ENCODE measurements at places on chromosomes 11 and 22.

- no peaks in the 10 kb centered on the region for H3K27me3 ChIP-seq
- H3K36me3 ChIP-seq = no peaks in the 10 kb centered on the region
- peak overlapping the region; percentile 25 for H3K27ac ChIP-seq
- no peak overlapping the region for H3K4me3 ChIP-seq
Observed at GRCh38 chr22:38214302-38215056, 12.7 kb downstream of the MAFF start.

GRCh38 chr11:101705972-101706371 lies 122.2 kb upstream of the TRPC6 start:
- no peak for DNase-seq
- no peak overlapping the region for H3K27ac ChIP-seq
- no peaks in the 10 kb centered on the region for H3K36me3 ChIP-seq
- no peaks in the 10 kb centered on the region for H3K27me3 ChIP-seq
- H3K4me3 ChIP-seq = no peak overlapping the region

GRCh38 chr11:104817973-104818372 lies 80.3 kb downstream of the CASP12 start:
- no peaks in the 10 kb centered on the region for H3K36me3 ChIP-seq
- no peaks in the 10 kb centered on the region for H3K4me1 ChIP-seq
- H3K27me3 ChIP-seq = no peaks in the 10 kb centered on the region
- no peak overlapping the region for H3K4me3 ChIP-seq

DNA sequence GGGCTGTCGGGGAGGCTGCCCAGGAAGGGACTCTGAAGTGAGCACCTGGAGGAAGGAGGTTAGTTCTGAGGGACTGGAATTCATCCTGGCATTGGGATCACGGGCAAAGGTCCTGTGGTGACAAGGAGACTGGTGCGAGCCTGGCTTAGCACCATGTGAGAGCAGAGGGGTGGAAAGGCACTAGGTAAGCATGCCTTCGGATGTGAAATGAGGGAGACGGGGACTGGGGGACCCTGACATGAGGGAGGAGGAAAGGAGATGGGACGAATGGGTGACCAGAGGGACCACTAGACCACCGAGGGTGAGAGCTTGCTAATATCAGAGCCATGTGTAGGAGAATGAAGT lies 3.1 kb upstream of the VPREB1 start:
- H3K27me3 ChIP-seq = no peaks in the 10 kb centered on the region
- H3K4me1 ChIP-seq = no peaks in the 10 kb centered on the region
- no peaks in the 10 kb centered on the region for H3K36me3 ChIP-seq
- no peak overlapping the region for H3K4me3 ChIP-seq
- DNase-seq = no peak
- no peak overlapping the region for H3K27ac ChIP-seq

DNA sequence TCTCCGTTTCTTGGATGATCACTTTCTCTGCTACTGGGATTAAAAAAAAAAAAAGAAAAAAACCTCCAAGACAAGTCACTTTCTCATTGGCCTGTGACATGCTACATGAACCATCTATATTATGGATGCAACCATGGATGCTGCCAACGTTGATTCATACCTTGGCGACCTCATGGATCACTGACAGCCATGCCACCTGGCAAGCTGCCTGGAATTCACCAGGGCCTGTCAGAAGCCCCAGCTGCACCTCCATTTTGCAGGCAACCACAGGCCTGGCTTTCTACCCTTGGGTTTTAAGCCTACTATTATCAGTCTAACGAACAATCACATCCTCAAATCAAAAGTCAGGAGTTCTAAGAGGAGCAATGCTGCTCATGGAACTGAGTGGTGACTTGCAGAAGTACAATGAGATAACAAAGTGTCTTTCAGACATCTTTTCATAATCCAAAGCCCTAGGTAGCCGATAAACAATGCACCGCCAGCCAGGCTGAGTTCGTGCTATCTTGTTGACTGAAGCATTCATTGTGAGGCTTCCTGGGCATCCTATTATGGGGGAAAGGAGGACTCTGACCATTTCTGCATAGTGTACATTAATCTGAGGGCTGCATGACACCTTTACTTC lies 48.0 kb upstream of the CADM1 start:
- H3K36me3 ChIP-seq = no peaks in the 10 kb centered on the region
- H3K27me3 ChIP-seq = no peaks in the 10 kb centered on the region
- no peaks in the 10 kb centered on the region for H3K4me1 ChIP-seq
- H3K27ac ChIP-seq = no peak overlapping the region
- H3K4me3 ChIP-seq = no peak overlapping the region
- DNase-seq = no peak

DNA sequence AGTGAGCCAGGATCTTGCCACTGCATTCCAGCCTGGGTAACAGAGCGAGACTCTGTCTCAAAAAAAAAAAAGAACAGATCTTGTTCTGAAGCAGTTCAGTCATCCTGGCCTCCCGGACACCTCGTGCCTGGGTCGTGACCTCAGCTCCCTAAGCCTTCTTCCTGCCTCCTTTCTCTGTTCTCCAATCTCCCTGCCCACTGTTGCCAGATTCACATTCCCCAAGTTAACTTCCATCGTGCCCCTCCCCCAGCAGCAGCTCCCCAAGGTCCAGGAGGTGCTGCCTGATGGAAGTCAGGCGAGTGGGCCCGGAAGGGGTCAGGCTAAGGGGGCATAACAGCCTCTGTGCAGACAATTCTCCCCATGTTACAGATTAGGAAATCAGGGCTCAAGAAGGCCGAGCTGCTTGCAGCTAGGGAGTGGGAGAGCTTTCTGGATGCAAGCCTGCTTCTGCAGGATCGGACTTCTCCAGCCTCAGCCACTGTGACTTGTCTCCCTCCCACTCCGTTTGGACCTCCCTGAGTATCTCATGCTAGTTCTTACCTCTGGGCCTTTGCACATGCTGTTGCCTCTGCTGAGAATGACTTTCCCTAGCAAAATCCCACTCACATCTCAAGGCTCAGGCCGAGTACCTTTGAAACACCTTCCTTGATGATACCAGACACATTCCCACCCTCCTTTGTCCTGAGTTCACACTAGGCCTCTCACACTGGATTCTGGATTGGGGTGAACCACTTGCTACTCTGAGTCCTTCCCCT lies 14.3 kb upstream of the TMEM184B start:
- H3K27me3 ChIP-seq = no peaks in the 10 kb centered on the region
- peaks cover 12% of the 10 kb centered on the region for H3K36me3 ChIP-seq
- no peak for DNase-seq
- H3K4me3 ChIP-seq = no peak overlapping the region
- H3K27ac ChIP-seq = no peak overlapping the region

DNA sequence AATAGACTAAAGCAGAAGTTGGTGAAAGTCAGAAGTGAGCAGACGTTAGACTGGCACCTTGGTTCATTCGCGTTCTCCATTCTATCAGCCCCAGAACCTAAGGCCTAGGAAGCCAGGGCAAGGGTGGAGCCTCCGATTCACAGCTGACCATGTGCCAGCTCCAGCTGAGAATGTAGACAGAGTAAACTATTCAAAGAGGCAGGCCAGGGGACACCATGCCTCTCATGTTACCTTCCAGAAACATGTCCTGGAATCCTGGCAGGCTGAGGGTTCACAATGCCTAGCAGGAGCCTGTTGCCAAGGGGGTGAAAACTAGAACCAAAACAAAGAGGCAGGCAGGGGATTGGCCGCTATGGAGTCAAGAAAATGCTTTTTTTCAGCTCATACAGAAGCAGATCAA lies 224.4 kb upstream of the POU2AF2 start:
- H3K4me3 ChIP-seq = no peak overlapping the region
- no peak overlapping the region for H3K27ac ChIP-seq
- no peaks in the 10 kb centered on the region for H3K4me1 ChIP-seq
- DNase-seq = no peak
- H3K36me3 ChIP-seq = no peaks in the 10 kb centered on the region

DNA sequence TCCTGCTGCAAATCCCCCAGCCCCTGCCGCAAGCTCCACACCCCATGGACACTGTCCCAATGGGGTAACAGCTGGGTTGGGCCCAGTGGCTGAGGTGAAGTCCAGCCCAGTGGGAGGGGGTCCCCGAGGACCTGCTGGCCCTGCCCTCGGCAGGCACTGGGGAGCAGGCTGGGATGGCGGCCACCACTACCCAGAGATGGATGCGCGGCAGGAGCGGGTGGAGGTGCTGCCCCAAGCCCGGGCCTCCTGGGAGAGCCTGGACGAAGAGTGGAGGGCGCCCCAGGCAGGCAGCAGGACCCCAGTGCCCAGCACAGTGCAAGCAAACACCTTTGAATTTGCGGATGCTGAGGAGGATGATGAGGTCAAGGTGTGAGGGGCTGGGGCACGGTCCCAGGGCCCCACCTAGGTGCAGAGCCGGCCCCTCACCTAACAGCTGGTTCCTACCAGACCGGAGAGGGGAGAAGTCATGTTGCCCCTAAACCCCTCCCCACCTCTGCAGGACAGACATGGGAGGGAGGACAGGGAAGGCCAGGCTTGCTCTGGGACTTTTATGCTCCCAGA lies 8.2 kb downstream of the CDC42EP1 start:
- H3K27ac ChIP-seq = no peak overlapping the region
- no peak overlapping the region for H3K4me3 ChIP-seq
- H3K27me3 ChIP-seq = no peaks in the 10 kb centered on the region

- no peaks in the 10 kb centered on the region for H3K36me3 ChIP-seq
- H3K4me1 ChIP-seq = no peaks in the 10 kb centered on the region
- H3K4me3 ChIP-seq = no peak overlapping the region
- no peak overlapping the region for H3K27ac ChIP-seq
- no peaks in the 10 kb centered on the region for H3K27me3 ChIP-seq
- no peak for DNase-seq
Observed at GRCh38 chr11:80722629-80723028, 1281.8 kb upstream of the TENM4 start.

- H3K36me3 ChIP-seq = no peaks in the 10 kb centered on the region
- no peak overlapping the region for H3K4me3 ChIP-seq
- H3K27me3 ChIP-seq = no peaks in the 10 kb centered on the region
- no peaks in the 10 kb centered on the region for H3K4me1 ChIP-seq
Observed at GRCh38 chr22:33018232-33018864, 39.8 kb downstream of the SYN3 start.

- no peaks in the 10 kb centered on the region for H3K27me3 ChIP-seq
- H3K4me3 ChIP-seq = peak overlapping the region; percentile 69
- no peak for DNase-seq
- peaks cover 30% of the 10 kb centered on the region for H3K4me1 ChIP-seq
- H3K27ac ChIP-seq = peak overlapping the region; percentile 25
Observed at GRCh38 chr11:118144301-118145268, 8.0 kb downstream of the SCN4B start.
